ENCODE measurements at places on chromosomes 6 and 20.

DNA sequence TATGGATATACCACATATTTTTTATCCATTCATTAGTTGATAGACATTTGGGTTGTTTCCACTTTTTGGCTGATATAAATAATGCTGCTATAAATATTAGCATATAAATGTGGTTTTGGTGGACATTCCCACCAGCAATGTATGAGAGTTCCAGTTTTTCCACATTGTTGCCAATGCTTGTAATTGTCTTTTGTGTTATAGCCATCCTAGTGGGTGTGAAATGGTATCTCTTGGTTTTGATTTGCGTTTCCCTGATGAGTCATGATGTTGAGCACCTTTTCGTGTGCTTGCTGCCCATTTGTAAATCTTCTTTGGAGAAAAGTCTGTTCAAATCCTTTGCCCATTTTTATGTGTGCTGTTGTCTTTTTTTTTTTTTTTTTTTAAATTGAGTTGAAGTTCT lies 54.4 kb downstream of the DHX35 start:
- DNase-seq = no peak

DNA sequence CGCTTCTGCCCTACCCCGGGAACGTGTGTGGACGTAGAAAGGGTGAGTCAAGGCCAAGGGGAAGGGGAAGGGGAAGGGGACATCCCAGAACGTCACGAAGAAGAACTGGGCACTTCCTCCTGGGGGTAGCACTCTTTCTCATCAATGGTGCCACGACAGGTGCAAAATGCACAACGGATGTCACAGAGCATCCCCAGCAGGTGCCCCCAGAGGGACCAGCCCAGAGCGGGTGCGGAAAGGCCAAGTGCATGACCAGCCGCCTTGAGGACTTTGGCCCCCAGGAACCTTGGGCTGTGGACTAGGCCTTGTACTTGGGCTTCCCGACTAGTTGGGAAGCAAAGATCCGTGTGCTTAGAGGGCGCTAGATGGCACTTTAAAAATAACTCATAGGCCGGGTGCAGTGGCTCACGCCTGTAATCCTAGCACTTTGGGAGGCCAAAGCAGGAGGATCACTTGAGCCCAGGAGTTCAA lies 12.1 kb upstream of the SRC start:
- no peak for DNase-seq

- DNase-seq = peak; percentile 85
These were observed 24.7 kb upstream of the CCN6 start for GRCh38 chr6:112029045-112029822.

DNA sequence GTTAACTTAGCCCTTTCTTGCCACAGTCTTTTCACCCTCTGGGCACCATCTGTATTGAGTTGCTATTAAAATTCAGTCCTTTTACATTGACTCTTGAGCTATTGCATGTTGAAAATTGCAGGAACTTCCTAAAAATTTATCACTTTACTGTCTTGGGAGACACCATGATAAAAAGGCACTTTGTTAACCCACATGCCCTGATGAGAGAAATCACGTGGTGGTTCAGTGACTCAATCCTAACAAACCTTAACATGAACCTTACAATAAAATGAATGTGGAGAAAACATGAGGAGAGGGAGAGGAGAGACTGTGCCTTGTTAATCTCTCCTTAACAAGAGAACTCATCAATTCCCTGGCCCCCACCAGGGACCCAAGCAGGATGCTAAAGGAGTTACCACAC lies 30.8 kb downstream of the GSTA4 start:
- no peak for DNase-seq

- DNase-seq = peak; percentile 2
These were observed 65.5 kb downstream of the SMOC2 start for GRCh38 chr6:168506460-168506859.

DNA sequence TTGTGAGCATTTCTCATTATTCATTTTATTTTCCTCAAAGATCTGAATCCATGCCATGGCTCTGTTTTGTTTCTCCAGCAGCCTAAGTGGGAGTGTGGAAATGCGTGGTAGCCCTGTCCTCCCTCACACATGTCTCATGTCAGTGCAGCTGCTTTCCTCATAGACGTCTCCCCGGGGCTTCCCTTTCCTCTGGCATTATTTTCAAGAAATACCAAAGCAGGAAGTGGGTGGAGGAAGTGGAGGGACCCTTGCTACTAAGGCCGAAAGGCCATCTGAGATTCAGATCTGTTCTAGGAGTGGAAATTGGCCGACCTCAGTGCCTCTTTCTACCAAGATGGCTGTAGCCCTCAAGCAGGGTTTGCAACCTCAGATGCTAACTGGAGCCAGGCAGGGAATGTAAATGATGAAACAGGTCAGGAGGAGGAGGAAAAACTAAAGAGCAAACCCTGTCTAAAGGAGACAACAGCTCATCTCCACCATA lies 420.9 kb upstream of the PLCB4 start:
- no peak for DNase-seq

- DNase-seq = no peak
These were observed 10.2 kb downstream of the ADA start for GRCh38 chr20:44641325-44641724.

- no peak for DNase-seq
These were observed 512.4 kb downstream of the CD83 start for GRCh38 chr6:14630016-14630415.

- no peak for DNase-seq
These were observed 98.0 kb upstream of the NHSL1 start for GRCh38 chr6:138597336-138597735.

All from Jurkat, Clone E6-1 (cell line).